Muscle of leg (tissue), 16 donors: ENCODE measurements at places on chromosomes 2 and 18.
A peak's percentile ranks its signal among the peaks of the same experiment; 100 is the strongest.

- H3K36me3 ChIP-seq, result no peaks in the 10 kb centered on the region
- H3K27me3 ChIP-seq, result peaks cover 8% of the 10 kb centered on the region
- DNase-seq, result peak; percentile 16
- no peaks in the 10 kb centered on the region for H3K4me1 ChIP-seq
- H3K27ac ChIP-seq, result no peak overlapping the region
Measured at GRCh38 chr18:50161597-50162205, 33.2 kb downstream of the MYO5B start.

GRCh38 chr2:88080545-88080944 is 12.9 kb downstream of the SMYD1 start:
- no peak for DNase-seq
- peaks cover 29% of the 10 kb centered on the region for H3K4me1 ChIP-seq
- no peaks in the 10 kb centered on the region for H3K27me3 ChIP-seq
- H3K27ac ChIP-seq, result no peak overlapping the region
- peaks cover 8% of the 10 kb centered on the region for H3K36me3 ChIP-seq
- H3K4me3 ChIP-seq, result no peak overlapping the region

DNA sequence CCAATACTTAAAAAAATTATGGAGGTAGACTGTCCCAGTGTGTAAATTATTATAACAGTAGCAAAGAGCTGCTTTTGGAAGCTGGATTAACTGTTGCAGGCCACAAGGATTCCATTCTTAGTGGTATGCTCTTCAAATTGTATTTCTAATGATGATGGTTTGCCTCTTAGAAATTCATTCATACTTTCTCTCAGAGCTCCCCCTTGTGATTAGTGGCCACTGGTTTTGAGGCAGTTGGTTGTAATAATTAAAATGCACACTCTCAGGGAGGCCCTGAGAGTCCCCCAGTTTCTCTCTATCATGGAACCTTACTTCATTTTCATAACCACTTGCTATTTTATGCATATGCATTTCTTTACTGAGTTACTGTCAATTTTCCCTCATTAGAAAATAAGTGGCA is 122.5 kb downstream of the PLA2R1 start:
- DNase-seq, result no peak
- no peaks in the 10 kb centered on the region for H3K4me1 ChIP-seq

GRCh38 chr2:148764815-148765214 is 110.2 kb upstream of the KIF5C start:
- H3K36me3 ChIP-seq, result peaks cover 3% of the 10 kb centered on the region
- no peaks in the 10 kb centered on the region for H3K4me1 ChIP-seq
- H3K27me3 ChIP-seq, result no peaks in the 10 kb centered on the region

GRCh38 chr18:62023536-62023935 is 130.7 kb upstream of the RNF152 start:
- no peak overlapping the region for H3K4me3 ChIP-seq
- H3K27me3 ChIP-seq, result no peaks in the 10 kb centered on the region
- peaks cover 4% of the 10 kb centered on the region for H3K4me1 ChIP-seq
- no peak for DNase-seq
